Nephron progenitor cell (in vitro differentiated cells): ENCODE measurements at places on chromosomes 13 and 19.

- DNase-seq, result no peak
Observed at GRCh38 chr19:49387936-49388372, at the start of gene KASH5. Gene KASH5 (plus strand): TSS chr19:49388249. CDS start chr19:49390884, 2,635 bp downstream.

GRCh38 chr19:55206664-55207500, 2.4 kb downstream of the PTPRH start:
- peak; percentile 75 for DNase-seq

DNA sequence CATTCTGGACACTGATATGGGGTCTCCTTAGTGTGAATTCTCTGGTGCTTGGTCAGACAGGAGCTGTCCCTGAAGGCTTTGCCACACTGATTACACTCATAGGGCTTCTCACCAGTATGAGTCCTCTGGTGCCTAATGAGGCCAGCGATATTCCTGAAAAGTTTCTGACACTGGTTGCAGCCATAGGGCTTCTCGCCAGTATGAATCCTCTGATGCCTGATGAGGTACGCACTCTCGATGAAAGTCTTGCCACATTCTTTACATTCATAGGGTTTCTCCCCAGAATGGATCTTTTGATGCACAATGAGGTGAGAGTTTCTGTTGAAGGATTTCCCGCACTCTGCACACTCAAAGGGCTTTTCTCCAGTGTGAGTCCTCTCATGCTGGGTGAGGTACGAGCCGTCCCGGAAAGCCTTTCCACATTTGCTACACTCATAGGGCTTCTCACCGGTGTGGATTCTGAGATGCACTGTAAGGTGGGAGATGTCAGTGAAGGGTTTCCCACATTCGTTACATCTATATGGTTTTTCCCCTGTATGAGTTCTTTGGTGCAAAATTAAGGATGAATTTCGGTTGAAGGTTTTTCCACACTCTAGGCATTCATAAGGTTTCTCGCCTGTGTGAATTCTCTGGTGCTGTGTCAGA, 22.4 kb downstream of the ZNF329 start:
- no peak for DNase-seq

DNA sequence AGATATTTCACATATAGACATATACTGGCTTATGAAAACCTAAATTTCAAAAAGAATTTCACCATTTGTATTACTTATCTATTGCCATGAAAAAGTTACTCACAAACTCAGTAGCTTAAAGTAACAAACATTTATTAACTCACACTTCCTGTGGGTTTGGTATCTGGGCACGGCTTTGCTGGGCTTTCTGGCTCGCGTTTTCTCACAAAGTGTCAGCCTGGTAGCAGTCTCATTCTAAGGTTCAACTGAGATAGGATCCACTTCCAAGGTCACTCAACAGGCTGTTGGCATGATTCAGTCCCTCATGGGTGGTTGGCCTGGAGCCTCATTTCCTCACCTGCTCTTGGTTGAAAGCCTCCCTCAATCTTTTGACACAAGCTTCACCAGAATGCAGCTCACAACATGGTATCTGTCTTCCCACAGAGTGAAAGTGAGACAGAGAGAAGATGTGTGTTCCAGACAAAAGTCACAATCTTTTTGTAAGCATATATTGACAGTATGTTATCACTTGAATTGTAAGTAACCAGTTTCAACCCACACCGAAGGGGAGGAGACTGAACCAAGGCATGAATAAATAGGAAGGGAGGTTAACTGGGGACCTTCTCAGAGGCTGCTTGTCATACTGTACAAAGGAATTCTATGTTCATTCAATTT, 1065.8 kb upstream of the SPRY2 start:
- DNase-seq, result no peak

DNA sequence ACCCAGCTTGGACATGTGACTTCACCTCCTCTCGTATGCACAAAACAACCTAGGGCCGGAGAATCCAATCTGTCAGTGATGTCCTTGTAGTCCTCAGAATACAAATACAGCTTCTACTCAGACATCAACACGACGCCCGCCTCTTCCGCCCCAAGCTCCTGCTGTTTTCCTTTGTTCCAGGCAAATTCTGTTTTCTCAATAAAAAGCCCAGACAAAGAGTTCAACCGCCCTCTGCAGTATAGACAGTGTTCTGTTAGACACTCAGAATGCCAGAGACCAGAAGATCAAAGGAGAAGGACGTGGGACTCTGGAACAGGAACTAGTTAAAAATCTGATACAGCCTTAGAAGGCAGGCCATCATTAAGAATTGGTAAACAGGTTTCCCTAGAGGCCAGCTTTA, 42.0 kb upstream of the GGACT start:
- DNase-seq, result no peak

- no peak for DNase-seq
Observed at GRCh38 chr13:92900446-92900845, 326.2 kb upstream of the GPC6 start.

DNA sequence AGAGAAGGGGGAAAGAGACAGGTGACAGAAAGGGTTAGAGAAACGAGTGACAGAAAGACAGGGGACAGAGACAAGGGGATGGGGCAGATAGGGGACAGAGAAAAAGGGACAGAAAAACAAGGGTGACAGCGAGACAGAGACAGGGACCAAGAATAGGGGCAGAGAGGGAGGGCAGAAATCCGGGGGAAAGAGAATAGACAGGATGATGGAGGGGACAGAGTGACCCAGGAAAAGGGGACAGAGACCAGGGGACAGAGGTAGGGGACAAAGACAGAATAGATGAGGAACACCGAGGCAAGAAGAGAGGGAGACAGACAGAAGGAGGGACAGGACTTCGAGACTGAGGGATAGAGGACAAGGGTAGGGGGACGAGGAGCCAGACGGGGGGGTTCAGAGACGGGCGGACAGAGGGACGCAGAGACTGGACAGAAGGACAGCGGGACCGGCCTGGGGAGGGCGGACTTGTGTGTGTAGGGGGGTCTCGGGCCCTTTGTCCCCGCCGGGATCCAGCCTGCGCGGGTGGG, 593 bp downstream of the CADM4 start:
- no peak for DNase-seq

DNA sequence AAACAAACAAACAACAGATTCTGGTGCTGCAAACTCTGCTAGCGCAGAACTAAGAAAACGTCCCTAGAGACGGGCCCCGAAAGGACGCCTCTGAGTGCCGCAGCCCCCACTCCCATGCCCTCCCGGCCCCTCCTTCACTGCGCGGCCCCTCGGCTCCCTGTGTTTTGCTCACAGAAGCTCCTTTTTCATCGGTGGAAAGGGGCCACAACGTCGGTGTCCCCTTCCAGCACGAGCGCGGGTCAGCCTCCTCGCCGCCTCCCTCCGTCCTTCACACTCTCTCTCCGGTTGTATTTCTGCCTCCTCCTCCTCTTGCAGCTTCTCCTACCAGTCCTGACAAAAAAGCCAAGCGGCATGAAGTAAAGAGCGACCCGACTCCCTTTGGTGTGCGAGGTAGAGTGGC, 14.8 kb upstream of the F7 start:
- DNase-seq, result no peak

- no peak for DNase-seq
Observed at GRCh38 chr19:30710721-30711120, 338.5 kb downstream of the ZNF536 start.

DNA sequence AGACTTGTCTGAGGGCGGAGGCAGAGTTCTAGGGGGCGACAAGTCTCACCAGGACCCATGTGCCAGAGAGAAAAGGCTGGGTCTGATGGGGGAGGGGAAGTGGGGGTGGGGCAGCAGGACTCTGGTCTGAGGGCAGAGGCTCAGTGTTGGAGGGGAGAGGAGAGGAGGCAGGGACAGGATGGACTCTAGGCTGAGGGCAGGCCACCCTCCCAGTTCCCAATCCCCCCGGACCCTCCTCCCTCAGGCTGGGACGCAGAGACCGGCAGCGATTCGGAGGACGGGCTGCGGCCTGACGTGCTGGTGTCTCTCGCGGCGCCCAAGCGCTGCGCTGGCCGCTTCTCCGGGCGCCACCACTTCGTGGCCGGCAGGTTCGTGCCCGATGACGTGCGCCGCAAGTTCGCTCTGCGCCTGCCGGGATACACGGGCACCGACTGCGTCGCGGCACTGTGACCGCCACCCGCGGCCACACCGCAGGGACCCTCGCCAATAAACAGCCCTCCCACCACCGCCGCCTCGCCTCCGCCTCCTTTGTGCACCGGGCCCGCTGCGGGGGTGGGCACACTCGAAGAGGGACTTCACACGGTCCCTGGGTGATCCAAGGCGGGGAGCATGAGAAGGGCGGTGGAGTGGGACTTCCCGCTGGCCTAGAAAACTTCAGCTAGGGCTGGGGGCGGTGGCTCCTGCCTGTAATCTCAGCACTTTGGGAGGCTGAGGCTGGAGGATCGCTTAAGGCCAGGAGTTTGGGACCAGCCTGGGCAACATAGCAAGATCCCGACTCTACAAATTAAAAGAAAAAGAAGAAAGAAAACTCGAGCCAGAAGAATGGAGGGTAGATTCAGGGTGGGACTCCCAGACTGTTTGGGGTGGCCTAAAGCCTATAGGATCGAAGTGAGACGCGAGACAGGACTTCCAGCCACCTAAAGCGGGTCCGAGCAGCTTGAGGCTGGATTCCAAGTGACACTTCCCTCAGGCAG, 703 bp upstream of the CILP2 start:
- no peak for DNase-seq

GRCh38 chr19:33758541-33759013, 38.1 kb upstream of the KCTD15 start:
- no peak for DNase-seq

- no peak for DNase-seq
Observed at GRCh38 chr13:56700324-56700723, 440.4 kb upstream of the PRR20A start.

- DNase-seq, result no peak
Observed at GRCh38 chr13:36666477-36667229, 7.2 kb upstream of the SERTM1 start.

DNA sequence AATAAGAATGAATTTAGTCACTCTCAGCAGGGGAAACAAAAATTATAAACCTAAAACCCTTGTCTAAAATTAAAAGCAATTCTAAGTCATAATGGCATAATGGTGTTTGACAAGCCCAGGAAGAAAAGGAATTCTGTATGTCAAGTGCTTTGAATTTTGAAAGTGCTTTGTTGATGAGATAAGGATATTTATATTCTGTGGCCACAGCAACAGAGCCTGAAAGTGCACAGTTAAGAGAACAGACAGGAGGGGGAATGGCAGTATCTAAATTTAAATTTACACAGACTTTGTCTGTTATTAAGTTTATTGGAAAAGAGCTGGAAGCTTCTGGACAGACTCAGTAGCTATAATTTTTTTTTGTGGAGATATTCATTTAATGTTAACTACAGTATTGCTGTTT, 69.8 kb downstream of the OLFM4 start:
- no peak for DNase-seq

- DNase-seq, result no peak
Observed at GRCh38 chr19:5542665-5543064, 25.1 kb downstream of the TINCR start.
